Midbrain (tissue), 1 donor: ENCODE measurements at places on chromosomes 2 and 18.

- DNase-seq = no peak
Observed at GRCh38 chr2:30932870-30933269, 125.6 kb upstream of the CAPN13 start.

DNA sequence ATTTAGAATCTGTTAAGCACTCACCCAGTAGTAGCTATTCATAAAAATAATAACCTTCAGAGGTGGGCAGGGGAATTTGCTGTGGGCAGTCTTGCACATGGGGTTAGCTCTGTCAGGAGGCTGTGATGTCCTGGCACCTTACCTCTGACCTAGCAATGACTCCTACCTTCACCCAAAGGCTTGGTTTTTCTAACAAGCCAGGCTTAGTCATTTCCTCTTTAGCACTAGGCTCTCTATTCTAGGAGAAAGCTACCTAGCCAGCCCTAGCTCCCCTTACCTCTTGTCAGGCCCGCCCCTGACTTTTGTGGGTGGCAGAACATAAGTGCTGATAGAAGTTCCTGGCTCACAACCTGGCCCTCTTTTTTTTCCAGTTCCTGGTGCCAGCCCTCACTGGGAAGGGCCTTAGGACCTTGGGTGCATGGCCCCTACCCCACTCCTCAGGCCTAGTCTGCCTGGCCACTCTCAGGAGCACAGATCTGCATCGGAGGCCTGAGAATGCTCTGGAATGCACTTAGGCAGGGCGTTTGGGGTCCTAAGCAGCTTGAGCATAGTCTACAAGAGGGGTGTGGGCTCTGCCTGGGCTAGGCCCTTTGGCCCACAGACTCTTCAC, 17.7 kb downstream of the CPLX4 start:
- no peak for DNase-seq

GRCh38 chr2:106575955-106576354, 88.8 kb downstream of the CD8B2 start:
- no peak for DNase-seq

GRCh38 chr2:33788044-33788443, 188.9 kb upstream of the FAM98A start:
- no peak for DNase-seq

GRCh38 chr2:43020296-43020695, 206.1 kb downstream of the ZFP36L2 start:
- no peak for DNase-seq
